ENCODE measurements at places on chromosomes 12 and 14. TPM values are rescaled to one million over a fixed set of nuclear protein-coding genes. Genes with fewer than 3 reads are reported as not detected.

The E2F7 gene
- 0.01 TPM for polyA plus RNA-seq

The ZNF26 gene
- polyA plus RNA-seq, result 2.3 TPM

The PTHLH gene
- 0.61 TPM for polyA plus RNA-seq

The A2M gene
- polyA plus RNA-seq, result 41.6 TPM

The DAO gene
- polyA plus RNA-seq, result not detected

The RFC5 gene
- polyA plus RNA-seq, result 5.8 TPM

The CD27 gene
- polyA plus RNA-seq, result 0.82 TPM

The FAM181A gene
- not detected for polyA plus RNA-seq

The ITPK1 gene
- 29.9 TPM for polyA plus RNA-seq

The OTX2 gene
- polyA plus RNA-seq, result not detected

The WDR20 gene
- 17.8 TPM for polyA plus RNA-seq

The TSHR gene
- polyA plus RNA-seq, result 0.25 TPM

The TAS2R43 gene
- polyA plus RNA-seq, result not detected

The SDSL gene
- 9.9 TPM for polyA plus RNA-seq

The HCAR3 gene
- polyA plus RNA-seq, result 12.6 TPM

The IL23A gene
- 3.1 TPM for polyA plus RNA-seq

The SMOC1 gene
- polyA plus RNA-seq, result 7.8 TPM

The IFI27L1 gene
- polyA plus RNA-seq, result 23.1 TPM

The TAS2R46 gene
- not detected for polyA plus RNA-seq

The FKBP11 gene
- 156 TPM for polyA plus RNA-seq

The PRB2 gene
- polyA plus RNA-seq, result not detected

The CMKLR1 gene
- 5.3 TPM for polyA plus RNA-seq

The CRACR2A gene
- polyA plus RNA-seq, result 1.2 TPM

The GUCY2C gene
- polyA plus RNA-seq, result 0.01 TPM

The SLC7A7 gene
- polyA plus RNA-seq, result 12.1 TPM

The ANHX gene
- polyA plus RNA-seq, result not detected

The KRT74 gene
- polyA plus RNA-seq, result not detected

The PTCSC3 gene
- polyA plus RNA-seq, result not detected

The BCL2L14 gene
- polyA plus RNA-seq, result not detected

All from adipose tissue (tissue), 3 donors.